Activated T-cell treated with anti-CD3 and anti-CD28 coated beads for 24 hours (primary cell): ENCODE measurements at places on chromosomes 13 and 19.

DNA sequence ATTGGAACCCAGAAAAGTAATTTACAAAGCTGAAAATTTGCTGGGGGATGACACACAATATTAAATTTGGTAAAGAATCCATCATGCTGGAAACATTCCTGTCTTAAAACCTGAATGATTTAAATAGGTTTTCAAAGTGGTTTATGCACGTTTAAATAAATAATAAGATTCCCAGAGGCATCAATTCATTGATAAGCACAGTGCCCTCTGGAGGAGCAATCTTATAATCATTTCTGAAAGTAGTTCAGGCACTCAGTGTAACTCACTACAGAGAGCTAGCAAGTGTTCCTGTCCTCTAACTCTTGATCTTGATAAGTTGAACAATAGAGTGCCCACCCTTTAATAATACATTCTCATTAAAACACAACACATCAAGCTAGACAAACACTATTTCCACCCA, 43.5 kb upstream of the SHISA2 start:
- DNase-seq: no peak

- no peak for DNase-seq
Measured at GRCh38 chr13:56861476-56861875, 279.2 kb upstream of the PRR20A start.

DNA sequence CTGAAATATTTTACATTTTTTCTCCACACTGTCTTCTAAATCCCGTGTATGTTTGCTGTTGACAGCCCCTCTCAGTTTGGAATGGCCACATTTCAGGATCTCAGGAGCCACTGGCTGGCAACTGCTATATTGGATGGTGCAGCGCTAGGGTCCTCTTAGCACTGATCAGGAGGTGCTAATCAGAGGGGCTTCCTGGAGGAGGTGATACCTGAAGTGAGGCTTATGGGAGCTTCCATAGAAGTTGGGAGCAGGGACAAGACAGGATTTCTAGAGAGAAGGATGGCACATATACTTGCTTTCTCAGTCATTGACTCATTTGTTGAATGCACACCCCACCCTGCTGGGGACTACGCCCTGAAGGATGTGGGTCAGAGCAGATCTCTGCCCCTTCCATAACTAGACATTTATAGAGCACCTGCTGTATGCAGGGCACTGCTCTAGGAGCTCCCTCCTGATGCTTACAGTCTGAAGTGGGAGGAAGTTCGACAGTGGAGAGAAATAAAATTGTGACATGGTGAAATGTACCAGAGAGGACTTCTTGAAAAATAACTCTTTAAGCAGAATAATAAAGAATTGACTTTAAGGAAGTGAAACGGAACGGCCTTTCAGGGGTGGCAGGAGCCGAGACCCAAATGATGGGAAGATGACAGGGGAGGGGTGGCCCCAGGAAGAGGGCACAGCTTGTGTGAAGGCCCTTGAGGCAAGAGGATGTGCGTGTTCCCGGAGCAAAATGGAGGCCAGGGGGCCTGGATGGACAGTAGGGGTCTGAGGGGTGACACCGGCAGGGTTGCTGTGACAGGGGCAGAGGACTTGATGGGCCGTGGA, 13.1 kb downstream of the AP2A1 start:
- DNase-seq: no peak

- no peak for DNase-seq
Measured at GRCh38 chr13:95698047-95698749, 21.3 kb downstream of the DNAJC3 start.

DNA sequence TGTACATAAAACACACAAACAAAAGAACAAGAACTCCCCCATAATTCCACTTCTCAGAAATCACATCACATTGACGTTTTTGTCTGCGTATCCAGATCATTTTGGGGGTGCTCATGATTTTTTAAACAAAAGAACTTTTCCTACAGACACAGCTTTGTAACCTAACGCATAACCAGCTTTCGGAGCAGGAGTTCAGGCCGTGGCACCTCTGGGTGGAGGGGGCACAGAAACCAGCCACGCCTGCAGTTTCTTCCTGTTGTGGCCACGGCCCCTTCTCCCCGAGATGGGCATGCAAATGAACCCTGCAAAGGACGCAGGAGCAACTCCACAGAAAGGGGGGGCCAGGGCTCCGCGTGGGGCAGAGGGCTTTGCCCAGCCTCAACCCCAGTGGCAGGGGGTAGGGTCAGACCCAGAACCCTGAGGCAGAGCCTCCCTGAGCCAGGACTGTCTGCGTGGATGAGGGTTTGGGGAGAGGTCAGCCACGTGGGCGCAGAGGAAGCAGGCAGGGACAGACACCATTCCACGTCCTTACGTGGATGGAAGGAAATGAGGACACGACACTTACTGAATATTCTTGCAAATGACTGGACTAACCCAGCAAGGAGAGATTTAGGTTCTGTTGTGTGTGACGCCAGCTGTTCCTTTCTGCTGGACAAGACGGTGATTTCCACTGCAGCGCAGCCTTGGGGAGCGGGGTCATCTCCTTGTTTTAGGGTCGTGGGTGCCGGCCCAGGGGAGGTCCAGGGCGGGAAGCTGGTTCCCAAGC, 64.4 kb downstream of the RASA3 start:
- no peak for DNase-seq

- DNase-seq: no peak
Measured at GRCh38 chr19:30446850-30447552, 74.8 kb downstream of the ZNF536 start.
